ENCODE measurements at places on chromosomes 4 and X. TPM values are rescaled to one million over a fixed set of nuclear protein-coding genes. Genes with fewer than 3 reads are reported as not detected.

GRCh38 chr4:128517739-128518510 lies 230.3 kb upstream of the PGRMC2 start:
- DNase-seq, result no peak

Gene OTUD6A
- total RNA-seq, result not detected

DNA sequence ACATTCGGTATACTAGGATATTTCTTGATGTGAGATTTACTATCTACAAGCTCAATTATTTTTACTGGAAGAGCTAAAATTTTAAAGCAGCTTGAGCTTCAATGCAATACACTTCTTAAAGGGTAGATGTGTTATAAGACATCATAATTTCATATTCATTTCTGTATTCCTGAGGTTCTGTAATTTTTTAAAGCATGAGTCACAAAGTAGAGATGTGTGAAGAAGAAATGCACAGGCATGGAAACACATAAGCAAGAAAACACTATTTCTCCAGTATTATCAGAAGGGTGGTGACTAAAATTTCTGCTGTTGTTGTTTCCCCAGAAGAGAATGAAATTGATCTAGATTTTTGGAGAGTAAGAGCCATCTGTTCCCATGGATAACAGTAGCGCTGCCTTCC lies 72.6 kb downstream of the INPP4B start:
- DNase-seq, result no peak

Gene COL4A6
- 0.42 TPM for total RNA-seq

DNA sequence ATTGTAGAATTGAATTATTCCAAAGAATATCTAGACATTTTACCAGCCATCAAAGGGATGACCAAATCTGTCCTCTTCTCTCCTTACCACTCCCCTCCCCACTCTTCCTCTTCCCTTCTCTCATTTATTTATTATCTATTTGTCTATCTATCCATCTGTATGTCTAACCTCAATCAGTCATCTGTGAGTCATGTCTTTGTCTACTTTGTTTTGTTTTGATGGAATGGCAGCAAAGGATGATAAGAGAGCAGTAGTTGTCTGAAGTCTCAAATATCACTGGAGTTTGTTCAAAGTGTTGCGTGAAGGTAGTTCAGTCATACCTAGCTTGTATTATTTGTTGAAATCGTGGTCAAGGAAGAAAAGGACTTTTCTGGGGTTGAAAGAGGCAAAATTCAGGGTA lies 34.7 kb upstream of the PGRMC2 start:
- no peak for DNase-seq

Gene AR
- 6.8 TPM for total RNA-seq

DNA sequence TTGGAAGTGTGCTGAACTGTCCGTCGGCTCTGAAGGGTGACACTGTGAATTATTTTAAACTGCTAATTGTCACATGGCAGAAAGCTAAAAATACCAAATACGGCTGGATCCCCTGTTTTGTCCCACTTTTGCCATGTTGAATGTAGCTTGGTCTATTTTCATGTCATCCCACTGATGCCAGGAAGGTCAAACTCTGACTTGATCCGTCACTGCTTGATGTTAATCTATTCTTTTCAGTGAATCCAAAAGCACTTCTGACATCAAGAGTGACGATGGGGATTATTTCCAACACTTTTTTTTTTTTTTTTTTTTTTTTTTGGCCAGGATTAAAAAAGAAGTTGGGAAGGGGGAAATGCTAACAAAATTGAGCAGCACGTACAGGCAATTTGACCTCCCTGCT lies 734.6 kb upstream of the TENM3 start:
- no peak for DNase-seq

Gene PDGFRA
- total RNA-seq, result 20.6 TPM

Gene SLC6A14
- total RNA-seq, result not detected

GRCh38 chrX:152958524-152959465 lies 35.1 kb downstream of the PNMA5 start:
- peak; percentile 84 for DNase-seq

DNA sequence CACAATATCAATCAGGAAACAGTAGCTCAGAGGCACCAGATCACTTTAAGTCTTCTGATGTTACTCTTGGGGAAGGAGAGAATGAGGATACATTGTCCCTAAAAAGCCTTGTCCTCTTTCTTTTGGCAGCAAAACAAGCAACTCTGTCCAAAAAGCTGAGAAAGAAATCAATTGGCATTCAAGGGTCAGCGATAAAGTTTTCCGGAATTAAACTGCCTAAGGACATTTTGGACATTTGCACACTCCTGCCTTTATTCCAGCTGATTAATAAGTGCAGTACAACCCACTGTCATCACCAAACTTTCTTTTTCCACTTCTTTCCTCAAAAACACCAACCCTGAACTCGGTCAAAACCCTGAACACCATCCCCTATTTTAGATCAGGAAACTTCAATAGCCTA lies 85.8 kb upstream of the FAM9A start:
- no peak for DNase-seq

DNA sequence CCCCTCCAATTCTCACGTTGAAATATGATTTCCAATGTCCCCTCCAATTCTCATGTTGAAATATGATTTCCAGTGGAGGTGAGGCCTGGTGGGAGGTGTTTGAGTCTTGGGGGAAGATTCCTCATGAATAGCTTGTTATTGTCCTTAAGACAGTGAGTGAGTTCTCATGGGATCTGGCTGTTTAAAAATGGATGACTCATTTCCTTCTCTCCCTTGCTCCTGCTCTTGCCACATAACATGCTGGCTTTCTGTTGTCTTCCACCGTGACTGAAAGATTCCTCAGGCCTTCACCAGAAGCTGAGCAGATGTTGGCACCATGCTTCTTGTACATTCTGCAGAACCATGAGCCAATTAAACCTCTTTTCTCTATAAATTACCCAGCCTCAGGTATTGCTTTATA lies 346.8 kb upstream of the TECRL start:
- DNase-seq, result no peak

Gene TGIF2LX
- not detected for total RNA-seq

Gene MCTS1
- 15.9 TPM for total RNA-seq

GRCh38 chr4:38856524-38857337 lies at the start of gene TLR6:
TLR6 (minus strand) TSS chr4:38856817; CDS start chr4:38829473, 27,344 bp downstream.
- no peak for DNase-seq

Gene TRPC5OS
- total RNA-seq, result not detected

Gene JADE3
- 10.9 TPM for total RNA-seq

- DNase-seq, result no peak
Observed at GRCh38 chrX:95956745-95957144, 727.9 kb upstream of the DIAPH2 start.

Gene C4orf50
- not detected for total RNA-seq

DNA sequence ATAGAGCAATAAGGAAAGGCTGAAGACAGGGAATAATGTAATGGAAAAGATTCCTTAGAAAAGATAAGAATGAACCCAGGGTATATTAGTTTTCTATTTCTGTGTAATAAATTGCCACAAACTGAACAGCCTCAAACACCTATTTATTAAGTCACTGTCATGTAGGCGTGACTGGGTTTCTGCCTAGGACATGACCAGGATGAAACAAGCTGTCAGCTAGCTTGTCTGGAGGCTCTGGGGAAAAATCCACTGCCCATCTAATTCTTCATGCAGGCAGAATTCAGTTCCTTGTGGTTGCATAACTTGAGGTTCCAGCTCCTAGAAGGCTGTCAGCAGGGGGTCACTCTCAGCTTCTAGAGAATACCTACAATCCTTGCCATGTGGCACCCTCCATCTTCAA lies 277.7 kb downstream of the TMA16 start:
- no peak for DNase-seq

DNA sequence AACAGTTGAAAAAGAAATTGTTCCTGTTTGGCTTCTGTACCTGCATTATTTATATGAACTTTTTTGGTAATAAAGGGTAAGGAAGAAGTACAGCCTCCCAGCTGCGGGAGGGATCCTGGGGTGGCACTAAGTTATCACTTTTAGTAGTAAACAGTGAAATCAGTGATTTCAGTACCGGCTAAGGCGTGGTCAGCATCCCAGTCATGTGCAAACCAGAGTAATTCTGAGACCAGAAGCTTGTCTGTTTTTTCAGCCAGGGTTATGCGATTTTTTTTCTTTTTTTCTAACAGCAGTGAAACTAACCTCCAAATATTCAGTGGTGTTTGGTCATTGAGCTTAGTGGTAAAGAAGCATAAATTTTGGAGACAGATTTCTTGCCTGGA lies 3.3 kb downstream of the EGF start:
- DNase-seq, result no peak

DNA sequence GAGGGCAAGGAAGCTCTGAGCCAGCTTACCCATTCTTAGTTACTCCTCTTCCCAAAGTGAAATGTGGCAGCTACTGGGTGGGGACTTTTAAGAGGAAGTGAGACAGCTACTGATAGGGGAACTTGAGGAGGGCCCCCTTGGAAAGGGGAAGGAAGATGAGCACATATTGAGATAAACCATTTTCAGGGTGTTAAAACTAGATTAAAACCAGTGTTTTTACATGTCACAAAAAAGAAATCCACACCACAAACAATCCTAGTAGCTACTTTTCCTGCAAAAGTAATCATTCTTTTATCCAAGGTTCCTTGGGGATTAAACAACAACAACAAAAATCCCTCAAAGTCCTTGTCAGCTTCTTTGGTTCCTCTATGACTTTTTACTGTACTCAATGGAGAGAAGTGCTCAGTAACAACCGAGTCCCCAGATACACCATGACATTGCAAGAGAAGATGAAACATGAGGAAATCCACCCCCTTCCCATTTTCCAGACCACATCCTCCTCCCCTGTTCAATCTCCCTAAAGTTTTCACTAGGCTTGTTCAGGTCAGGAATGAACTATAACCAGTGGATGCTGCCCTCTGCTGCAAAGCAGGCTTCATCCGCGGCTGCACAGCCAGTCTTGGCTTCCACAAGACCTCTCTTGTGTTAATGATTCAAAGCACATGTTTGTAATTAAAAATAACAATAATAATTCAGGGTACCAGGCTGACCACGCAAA lies 113.5 kb upstream of the TMEM164 start:
- no peak for DNase-seq

DNA sequence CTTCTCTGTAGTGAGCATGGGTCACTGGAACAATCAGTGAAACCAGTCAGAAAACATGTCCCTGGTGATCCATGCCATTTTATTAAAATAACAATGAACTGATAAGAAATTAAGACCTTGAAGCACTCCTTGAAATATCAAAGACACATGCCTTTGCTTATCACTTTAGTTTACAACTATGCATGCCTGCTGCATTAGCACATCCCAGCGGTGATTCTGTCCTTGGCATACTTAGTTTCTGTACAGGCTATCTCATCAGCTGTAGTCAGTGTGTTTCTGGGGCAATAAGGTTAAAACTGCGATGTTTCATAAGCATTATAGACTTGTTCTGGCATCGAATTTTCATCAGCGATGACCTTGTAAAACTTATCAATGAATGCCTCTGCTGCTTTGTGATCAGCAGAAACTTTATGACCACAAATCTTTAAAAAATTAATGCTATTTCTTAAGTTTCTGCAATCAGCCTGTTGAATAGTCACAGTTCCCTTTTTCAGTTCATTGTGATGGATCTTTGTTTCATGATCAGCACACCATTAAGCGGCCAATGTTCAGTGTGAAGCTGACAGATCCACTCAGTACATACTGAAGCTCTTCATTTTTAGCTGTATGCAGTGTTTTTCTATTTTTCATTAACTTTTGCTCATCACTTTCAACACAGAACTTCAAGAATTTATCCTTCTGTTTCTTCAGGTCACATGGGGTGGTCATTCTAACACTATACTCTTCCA lies 150.5 kb downstream of the RNF150 start:
- DNase-seq, result no peak

Gene SNCA
- total RNA-seq, result not detected

DNA sequence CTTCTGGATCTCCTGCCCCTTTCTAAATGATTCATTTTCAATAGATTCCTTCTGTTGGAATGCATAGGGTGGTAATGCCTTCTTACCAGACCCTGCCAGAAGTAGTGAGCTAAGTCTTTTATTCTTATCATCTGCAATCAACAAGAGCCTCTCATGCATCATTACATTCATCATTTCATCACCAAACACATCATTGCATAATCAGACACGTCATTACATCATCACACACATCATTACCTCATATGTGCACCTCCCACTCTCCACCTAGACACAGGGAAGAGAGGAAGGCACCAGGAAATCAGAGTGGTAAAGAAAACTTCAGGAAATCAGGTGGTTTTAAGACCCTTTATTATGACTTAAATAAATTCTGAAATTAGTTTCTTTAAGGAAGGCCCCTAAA lies 45.0 kb downstream of the VCX2 start:
- DNase-seq, result no peak

DNA sequence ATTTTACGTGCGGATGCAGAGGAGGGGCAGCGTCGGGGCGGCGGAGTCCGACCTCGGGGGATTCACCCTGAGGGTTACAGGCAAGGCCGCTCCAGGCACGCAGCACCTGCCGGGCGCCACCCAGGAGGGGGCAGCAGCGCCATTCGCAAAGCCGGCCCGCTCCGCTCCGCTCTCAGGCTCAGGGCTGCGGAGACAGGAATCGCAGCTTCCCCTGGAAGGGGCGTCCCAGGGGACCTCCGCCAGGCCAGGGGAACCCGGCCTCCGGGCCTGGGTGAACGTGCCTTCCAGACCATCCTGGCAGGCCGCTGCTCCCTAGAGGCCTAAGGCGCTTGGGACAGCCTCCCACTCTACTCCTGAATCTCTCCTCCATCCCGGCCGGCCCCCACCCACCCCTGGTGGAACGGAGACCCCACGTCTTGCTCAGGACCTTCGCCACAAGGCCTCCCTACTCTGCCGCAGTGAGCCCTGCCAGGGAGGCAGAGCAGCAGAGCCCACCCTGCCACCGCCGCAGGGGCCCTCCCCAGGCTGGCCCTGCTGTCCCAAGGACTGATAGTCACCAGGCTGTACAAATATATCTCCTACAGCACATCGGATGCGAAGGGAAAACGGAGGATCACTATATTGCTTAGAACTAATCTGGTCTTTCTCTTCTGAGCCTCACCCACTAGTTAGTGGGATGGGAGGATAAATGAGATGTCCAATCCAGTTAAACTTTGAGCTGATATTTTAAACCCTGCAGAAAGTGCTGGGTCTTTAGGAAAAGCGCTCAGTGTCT lies 115.0 kb downstream of the SMIM20 start:
- peak; percentile 14 for DNase-seq

DNA sequence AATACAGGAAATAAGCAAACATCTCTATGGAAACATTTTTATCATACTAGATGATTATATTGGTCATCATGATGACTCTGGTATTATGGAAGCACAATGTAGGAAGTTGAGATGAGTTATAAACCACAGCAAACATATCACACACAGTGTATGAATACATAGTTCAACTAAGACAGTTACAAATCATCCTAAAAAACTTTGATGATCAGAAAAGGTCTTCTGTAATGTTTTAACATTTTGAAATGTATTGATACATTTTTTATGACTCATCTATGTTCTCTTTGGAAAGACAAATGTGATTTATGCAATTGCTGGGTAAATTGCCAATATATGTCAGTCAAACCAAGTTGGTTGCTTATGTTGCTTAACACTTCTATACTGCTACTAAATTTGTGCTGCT lies 4.8 kb downstream of the CXCL3 start:
- no peak for DNase-seq

- no peak for DNase-seq
Observed at GRCh38 chr4:119087656-119088055, 48.0 kb upstream of the MYOZ2 start.

All from gastrocnemius medialis (tissue), 4 donors.